ENCODE measurements at places on chromosomes 1 and 21. TPM values are rescaled to one million over a fixed set of nuclear protein-coding genes. Genes with fewer than 3 reads are reported as not detected.

Gene USP21
- total RNA-seq, result 20.0 TPM

Gene RGS18
- 0.71 TPM for total RNA-seq

Gene TFF2
- not detected for total RNA-seq

Gene AK5
- 1.0 TPM for total RNA-seq

Gene FAM131C
- 5.4 TPM for total RNA-seq

Gene TAS1R3
- 0.93 TPM for total RNA-seq

Gene RIMKLA
- total RNA-seq, result 10.2 TPM

Gene MSH4
- total RNA-seq, result 0.25 TPM

Gene PKP1
- total RNA-seq, result 0.38 TPM

All from left ventricle myocardium inferior (tissue), 1 donor.